ENCODE measurements at places on chromosomes 1 and 21.

- peak; percentile 24 for DNase-seq
These were observed 67.1 kb downstream of the HIVEP3 start for GRCh38 chr1:41851589-41851988.

DNA sequence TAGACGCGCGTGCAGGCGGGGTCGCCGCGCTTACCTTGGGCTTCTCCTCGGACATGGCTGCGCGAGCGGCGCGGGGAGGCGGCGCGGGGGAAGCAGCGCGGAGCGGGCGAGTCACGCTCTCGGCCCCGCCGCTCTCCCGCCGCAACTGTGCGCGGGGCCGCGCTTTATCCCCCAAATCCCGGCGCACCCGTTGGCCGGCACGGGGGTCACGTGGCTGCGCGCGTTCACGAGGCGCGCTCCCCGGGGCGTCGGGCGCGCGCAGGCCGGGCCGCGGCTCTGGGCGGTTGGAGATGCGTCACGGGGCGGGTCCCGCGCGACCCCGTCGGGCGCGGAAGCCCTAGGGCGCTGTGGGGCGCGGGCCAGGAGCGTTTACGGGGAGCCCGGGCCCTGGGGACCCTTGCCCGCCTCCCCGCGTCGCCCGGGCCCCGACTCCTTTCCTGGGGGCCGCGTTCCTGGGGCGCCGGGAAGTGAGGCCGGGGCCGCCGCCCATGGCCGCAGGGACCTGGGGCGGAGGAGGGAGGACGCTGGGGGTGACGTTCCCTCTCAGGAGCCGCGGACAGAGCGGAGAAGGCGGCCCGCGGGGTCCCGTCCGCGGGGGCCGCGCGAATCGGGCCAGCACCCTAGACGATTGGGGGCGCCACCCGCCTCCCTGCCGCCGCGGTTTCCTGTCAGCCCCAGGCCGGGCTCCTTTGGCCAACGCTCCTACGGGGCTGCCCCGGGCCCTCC lies at the start of gene SUMO3:
TSS of gene SUMO3 (minus strand) at position 149 of the 726 bp plus-strand sequence. CDS start at position 55, 94 bp downstream.
- DNase-seq, result peak; percentile 65

DNA sequence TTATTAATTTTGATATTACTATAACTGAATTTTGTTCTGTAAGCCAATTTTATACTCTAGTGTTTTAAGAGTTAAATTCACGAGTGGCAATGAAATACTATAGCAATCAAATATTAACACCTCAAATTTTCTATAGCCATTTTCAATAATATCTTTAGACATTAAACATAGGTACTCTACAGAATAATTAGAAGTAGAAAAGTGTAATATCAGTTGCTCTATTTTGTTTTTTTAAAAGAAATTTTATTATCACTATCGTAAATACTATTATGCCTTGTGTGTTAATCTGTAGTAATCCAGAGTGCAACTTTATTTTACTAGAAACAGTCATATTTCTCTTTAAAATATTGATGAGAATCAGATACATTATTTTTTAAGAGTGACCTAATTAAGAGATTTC lies 691.2 kb downstream of the USP25 start:
- DNase-seq, result no peak

DNA sequence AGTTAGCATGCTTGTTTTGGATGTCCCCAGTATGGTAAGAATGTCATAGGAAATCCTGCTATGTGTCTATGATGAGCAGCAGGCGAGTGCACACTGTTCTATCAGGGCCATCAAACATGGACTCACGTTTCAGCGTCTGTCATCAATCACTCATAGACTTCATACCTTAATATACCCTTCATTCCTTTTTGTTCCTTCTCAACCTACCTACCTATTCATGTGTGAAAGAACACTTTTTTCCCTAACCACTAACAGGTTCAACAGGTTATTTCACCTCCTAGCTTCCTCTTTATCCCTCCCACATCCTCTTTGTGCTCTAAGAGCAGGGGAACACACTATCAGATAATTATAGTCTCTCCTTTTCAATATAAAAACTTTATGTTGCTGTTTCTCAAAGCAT lies 300.6 kb downstream of the TM2D1 start:
- DNase-seq, result no peak

DNA sequence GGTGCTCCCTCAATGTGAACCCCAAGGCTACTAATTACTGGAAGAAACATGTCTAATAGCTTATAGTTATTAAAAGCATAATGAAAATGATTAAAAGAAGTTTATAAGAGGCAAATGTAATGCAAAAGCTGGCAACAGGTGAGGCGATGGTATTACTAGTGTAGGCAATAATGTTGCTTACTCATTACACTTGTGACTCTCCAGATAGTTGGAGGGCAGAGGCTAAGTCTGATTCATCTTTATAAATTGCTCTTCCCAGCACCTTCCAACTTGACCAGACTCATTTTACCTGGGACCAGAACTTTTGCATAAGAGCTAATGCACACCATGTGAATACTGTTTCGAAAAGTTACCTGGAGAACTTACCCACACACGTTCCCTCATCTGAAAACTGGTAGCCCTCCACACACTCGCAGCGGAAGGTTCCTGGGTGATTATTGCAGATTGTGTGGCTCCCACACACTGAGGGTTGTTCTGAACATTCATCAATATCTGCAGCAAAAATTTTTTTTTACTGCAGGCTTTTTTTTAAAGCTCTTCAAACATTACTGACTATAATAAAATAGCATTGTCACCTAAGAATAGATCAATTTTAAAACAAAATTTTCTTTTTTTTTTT lies 48.0 kb downstream of the NID1 start:
- no peak for DNase-seq

GRCh38 chr1:173925306-173926242 lies 8.4 kb upstream of the SERPINC1 start:
- DNase-seq, result no peak

DNA sequence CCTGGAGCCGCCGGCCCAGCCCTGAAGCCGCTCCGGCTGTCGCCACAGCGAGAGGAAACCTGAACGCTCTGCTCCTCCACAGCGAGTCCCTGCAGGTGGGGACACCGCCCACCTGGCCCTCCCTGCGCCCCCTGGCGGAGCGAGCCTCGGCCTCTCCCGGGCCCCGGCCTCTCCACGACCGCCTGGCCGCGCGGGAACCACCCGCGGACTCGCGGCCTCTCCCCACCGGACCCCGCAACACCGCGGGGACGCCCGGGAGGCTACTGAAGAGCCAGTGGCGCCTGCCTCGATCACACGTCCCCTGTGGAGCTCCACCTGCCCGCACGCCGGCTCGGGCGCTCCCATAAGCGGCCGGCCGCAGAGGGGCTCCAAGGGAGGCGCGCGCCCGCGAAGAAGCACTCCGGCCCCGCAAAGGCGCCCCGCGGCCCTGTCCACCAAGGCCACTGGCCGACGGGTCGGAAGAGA lies 109.6 kb downstream of the KCNN3 start:
- peak; percentile 4 for DNase-seq

DNA sequence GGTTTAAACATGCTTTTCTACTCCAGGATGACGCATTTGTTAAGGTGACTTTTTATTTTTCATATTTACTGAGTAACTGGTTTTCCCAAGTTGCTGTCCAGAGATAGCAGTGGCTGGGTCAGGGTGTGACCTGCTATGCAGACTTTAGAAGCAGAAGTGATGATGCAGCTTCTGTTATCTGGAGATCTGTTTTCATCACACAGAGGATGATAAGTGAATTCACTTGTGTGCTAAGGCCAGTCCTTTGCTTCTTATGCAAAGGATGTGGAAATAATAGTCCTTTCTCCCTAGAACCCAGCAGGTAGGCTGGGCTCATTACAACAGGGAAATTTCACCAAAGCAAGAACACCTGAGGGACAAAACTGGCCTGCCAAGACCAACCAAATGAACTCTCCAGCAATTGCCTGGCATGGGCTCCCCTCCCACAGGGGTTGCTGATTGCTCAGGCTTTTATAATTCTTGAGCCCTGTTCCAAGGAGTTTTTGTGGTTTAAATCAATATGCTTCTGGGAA lies 97.8 kb upstream of the LPGAT1 start:
- peak; percentile 92 for DNase-seq

DNA sequence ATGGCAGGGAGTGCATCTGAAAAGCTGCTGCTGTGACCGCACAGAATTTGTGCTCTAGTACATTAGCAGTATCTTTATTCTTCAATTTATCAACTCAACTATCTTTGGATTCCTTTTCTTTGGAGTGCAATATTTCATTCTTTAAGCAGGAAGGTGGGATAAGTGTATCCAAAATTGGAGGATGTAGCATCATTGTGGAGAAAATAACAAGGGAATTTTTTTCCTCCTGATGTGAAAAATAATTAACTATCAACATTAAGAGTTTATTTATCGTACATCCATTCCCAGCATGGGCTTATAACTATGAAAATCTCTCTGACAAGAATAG lies 25.5 kb downstream of the MAP3K7CL start:
- no peak for DNase-seq

GRCh38 chr1:38198099-38198498 lies 151.5 kb upstream of the POU3F1 start:
- no peak for DNase-seq

- no peak for DNase-seq
These were observed 8.5 kb downstream of the CLCA1 start for GRCh38 chr1:86477256-86477655.

DNA sequence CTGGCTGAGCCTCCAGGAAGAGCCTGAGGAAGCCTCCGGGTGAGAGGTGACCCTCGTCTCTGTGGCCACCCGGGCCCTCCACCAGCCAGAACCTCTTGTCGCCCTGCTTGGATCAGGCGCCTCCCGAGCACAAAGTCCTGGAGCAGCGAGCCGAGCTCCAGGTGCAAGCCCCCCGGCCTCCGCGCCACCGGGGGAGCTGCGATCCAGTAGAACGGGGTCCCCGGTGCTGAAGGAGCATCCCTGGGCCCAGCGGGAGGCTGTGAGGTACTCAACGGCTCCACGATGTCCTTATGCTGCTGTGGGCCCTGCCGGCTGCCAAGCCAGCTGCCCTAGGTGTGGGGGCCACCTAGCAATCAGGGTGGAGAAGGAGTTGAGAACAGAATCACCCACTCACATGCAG lies 102.8 kb downstream of the PRDM16 start:
- no peak for DNase-seq

DNA sequence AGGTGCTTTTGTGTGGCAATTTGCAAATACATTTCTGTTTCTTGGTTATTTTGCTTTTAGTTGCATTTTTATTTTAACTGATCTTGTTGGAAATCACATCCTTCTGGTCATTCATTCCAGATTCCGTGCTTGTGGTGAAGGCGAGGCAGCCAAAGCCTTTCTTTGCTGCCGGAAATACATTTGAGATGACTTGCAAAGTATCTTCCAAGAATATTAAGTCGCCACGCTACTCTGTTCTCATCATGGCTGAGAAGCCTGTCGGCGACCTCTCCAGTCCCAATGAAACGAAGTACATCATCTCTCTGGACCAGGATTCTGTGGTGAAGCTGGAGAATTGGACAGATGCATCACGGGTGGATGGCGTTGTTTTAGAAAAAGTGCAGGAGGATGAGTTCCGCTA lies 34.8 kb upstream of the CD101 start:
- DNase-seq, result no peak

- DNase-seq, result no peak
These were observed 36.1 kb upstream of the CAPZB start for GRCh38 chr1:19521411-19521810.

- DNase-seq, result no peak
These were observed 1.2 kb downstream of the DHRS3 start for GRCh38 chr1:12616709-12617373.

DNA sequence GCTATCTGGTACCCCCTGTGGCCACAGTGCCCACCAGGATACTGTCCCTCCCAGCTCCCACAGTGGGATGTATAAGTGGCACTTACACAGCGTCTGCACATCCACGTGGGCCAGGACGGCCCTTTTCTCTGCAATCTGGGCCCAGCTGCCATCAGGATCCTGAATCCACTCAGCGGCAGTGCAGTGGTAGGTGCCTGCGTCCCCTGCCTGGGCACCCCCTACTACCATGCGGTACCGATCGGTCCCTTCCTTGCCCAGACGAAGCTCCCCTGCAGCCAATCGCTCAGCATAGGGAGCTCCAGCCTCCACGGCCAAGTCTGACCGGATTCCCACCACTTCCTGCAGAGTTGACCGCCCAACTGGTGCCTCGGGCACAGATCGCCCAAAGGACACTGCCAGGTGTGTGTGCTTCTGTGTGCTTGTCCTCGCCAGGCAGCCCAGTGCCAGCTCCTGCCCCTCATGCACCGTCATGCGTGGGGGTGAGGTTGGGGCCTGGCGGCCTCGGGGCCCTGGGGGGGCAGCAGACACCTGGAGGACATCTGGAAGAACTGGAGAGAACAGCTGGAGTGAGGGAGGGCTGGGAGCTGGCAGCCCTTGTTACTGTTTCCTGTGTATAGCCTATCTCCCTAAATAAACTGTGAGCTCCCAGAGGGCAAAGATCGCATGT lies 4.7 kb downstream of the IGSF8 start:
- DNase-seq, result no peak

DNA sequence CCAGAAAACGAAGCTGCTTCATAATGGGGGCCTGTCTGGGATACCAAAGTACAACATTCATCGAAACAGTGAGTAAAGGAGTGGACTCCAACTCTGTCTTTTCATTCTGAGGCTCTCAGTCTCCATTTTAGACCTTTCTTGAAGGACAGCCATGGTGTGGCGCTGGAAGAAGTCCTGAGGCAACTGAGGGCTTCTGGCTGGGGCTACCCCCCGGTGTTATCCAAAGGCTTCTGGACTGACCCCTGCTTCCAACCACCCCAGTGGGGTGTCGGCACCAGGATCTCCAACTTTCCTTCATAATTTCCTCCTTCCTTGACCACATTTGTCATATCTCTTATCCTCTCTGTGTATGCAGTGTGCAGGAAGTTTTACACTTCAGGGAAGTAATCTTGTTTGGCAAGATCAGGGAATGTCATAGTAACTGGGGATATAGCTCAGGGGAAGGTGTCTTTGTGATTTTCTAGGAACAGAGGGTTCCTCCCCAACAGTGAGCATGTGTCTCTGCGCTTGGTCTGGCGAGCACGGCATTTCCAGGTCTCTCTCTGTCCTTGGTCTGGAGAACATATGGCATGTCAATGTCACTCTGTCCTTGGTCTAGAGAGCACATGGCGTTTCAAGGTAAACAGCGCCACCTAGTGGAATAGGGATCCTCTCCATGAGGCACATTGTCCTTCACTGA lies 19.4 kb upstream of the BSDC1 start:
- DNase-seq, result peak; percentile 16

DNA sequence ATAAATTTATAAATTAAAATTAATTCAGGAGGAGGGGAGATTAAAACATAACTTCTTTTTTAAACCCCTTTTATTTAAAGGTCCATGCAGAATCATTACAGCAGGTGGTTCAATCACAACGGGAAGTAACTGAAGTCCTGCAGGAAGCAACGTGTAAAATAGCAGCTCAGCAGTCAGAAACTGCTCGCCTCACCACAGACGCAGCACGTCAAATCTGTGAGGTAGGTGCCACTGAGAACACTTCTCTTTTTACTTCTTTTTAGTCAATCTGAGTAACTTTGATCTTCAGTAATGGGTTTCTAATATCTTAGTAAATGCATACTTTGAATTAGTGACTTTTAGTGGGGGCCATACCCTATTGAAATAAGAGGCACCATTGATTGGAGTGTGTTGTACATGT lies 87.0 kb downstream of the CEP350 start:
- DNase-seq, result no peak

DNA sequence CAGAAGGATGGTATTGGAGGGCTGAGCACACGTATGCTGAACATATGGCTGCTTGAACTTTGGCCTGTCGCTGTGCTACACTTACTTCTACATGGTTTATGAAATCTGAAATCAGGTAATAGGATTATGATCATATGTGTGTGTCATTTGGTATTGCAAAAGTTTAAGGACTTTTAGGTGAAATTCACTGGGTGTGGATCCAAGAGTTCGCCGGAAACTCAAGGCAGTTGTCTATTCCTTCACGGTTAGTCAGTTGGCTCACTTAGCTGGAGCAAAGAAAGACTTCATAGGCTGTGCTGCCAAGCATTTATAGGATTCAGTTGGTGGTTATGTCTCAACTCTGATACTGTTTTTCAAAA lies 927 bp downstream of the UAP1 start:
- no peak for DNase-seq
